CD4-positive, alpha-beta T cell treated with Interleukin-1 beta for 1 hour (primary cell): ENCODE measurements at places on chromosomes 3 and 15.

GRCh38 chr15:34789326-34789725 is 6.0 kb downstream of the ACTC1 start:
- no peak for DNase-seq

GRCh38 chr3:194373899-194374298 is 4.4 kb upstream of the LRRC15 start:
- DNase-seq, result no peak

DNA sequence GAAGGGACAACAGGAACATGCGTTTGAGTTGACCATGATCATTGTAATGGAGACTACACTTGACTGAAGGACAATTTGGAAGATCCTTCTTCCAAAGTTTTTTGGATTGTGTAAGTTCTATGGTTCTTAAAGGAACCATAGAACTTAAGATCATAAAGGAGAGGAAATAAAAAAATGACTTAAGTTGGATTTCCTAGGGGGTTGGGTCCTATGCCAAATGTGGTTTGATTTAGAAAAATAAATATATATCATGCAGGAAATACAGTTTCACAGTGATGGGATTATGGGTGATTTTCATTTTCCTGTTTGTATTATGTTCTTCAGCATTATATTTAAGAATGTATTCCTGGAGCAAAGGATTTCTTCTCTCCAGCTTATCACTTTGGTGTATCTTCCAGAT is 305.5 kb upstream of the DPH6 start:
- DNase-seq, result no peak

- no peak for DNase-seq
Measured at GRCh38 chr3:177106184-177106583, 91.1 kb downstream of the TBL1XR1 start.

GRCh38 chr3:14227856-14228255 is 49.2 kb downstream of the LSM3 start:
- DNase-seq, result no peak

- DNase-seq, result no peak
Measured at GRCh38 chr3:33149342-33149741, 35.5 kb downstream of the CRTAP start.

DNA sequence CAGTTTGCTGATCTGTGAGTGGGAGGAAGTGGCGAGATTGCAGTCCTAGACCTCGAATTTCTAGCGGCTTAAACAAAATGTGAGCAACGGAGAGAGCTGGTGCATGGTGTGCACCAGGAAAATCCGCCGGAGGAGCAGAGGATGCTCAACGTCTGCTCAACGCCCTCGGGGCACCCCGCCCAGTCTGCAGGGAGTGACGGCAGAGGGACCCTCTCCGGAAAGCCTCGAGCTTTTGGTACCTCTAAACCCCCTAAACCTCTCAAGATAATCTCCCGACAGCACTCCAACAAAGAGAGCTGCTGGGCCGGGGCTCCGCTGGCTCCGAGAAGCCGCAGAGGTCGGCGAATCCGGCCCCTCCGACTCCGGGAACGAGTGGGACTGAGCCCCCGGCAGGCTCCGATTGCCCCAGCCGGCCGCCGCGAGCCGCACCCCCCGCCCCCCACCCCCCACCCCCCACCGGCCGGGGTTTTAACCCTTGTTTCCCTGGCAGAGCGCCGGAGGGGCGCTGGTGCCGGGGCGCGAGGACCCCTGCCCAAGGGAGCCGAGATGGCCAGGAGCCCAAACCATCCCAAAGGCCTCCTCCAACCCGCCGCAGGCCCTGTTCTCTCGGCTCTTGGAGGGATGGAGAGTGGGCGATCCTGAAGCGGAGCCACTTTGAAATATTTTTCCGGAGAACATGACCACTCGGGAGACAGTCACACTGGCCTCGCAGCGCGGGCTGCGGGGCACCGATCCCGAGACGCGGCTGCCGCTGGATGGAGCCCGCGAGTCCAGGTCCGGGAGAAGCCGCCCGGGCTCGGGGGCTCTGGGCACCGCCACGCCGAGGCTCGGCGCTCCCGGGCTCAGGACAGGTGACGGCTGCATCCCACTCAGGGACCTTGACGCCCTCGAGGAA is 1.5 kb downstream of the MEGF11 start:
- DNase-seq, result peak; percentile 47

DNA sequence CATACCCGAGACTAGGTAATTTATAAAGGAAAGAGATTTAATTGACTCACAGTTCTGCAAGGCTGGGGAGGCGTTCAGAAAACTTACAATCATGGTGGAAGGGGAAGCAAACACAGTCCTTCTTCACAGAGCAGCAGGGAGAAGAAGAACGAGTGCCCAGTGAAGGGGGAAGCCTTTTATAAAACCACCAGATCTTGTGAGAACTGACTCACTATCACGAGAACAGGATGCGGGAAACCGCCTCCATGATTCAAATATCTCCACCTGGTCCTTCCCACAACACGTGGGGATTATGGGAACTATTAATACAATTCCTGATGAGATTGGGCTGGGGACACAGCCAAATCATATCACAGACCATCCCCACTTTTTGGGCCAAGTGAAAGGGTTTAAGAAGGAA is 58.8 kb upstream of the CTXND1 start:
- DNase-seq, result no peak

DNA sequence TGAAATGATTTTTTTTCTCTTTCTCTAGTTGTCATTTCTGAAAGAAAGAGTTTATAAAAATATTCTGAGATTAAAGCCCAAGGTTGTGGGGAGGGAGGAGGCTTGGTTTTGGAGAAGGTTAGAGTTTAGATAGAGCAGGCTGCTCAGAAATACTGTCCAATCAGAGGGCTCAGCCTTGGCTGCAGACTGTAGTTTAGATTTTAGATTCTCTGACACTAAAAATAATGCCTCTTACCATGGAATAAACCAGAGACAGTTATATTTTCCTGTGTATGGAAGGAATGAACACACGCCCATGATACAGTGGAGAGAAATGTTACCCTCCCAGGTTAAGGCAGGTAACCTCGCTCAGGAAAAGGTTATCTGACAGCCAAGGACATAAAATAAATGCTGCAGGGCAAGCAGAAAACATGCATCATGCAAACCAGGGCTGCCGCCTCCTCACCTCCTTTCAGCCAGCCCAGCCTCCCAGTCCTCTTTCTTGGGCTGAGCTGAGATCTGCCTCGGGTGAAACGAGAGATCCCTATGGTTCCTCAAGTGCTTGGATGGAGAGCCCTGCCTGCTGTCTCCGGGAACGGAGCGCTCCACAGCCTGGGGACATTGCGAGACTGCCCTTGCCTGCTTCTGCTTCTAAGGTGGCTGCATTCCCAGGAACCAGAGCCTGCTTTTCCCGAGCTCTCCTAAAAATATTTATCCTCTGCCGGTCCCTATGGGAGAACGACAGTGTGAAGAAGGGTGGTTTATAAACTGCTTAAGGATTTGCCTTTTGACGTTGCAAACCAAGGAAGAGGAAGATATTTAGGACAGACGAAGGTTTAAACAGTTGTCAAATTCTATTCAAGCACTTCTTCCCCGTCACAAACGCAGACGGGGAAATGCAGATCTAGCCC is 848 bp downstream of the NCEH1 start:
- DNase-seq, result no peak

DNA sequence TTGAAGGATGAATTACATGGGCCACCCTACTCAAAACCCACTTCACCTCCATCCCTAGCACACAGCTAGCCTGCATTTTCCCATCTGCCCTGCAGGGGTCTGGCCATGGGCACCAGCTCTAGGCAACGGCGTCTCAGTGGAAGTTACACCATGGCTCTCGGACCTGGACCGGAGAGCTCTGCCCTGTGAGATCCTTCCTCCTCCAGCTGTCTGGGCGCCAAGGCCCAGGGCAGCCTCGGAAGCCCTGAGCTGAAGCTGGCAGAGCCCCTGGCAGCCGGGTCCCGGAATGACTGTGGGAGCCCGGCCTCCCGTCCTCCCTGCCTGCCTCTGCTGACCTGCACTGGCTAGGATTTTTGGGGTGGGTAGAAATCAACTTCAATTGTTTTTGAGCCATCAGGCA is 98.9 kb downstream of the CHSY1 start:
- no peak for DNase-seq

DNA sequence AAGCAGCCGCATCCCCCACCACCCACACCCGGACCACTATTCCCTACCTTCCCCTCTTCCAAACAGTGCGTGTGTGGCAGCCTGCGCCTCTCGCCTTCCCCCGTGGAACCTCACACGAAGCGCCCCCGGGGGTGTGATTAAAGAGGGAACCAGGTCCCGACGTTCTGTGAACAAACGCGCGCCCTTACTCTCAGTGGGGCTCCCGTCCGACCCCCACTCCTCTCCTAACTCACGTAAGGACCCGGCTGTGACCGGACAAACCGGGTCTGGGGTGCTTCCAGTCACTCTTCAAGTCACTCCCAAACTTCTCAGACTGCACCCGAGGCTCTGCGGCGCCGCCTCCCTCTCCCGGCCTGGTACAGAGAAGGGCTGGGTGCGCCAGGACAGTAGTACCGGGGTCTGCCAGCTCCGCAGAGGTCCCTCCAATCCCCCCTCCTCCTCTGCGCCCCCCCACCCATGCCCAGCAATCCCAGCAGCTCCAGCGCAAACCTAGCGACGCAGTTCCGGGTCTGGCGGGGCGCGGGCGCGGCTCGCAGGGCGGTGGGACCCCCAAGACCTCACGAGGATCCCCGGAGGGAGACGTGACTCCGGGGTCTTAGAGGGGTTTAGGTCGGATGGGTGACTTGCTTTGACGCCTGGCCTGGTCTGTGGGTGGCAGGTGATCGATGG is 574 bp downstream of the DUOXA1 start:
- no peak for DNase-seq

DNA sequence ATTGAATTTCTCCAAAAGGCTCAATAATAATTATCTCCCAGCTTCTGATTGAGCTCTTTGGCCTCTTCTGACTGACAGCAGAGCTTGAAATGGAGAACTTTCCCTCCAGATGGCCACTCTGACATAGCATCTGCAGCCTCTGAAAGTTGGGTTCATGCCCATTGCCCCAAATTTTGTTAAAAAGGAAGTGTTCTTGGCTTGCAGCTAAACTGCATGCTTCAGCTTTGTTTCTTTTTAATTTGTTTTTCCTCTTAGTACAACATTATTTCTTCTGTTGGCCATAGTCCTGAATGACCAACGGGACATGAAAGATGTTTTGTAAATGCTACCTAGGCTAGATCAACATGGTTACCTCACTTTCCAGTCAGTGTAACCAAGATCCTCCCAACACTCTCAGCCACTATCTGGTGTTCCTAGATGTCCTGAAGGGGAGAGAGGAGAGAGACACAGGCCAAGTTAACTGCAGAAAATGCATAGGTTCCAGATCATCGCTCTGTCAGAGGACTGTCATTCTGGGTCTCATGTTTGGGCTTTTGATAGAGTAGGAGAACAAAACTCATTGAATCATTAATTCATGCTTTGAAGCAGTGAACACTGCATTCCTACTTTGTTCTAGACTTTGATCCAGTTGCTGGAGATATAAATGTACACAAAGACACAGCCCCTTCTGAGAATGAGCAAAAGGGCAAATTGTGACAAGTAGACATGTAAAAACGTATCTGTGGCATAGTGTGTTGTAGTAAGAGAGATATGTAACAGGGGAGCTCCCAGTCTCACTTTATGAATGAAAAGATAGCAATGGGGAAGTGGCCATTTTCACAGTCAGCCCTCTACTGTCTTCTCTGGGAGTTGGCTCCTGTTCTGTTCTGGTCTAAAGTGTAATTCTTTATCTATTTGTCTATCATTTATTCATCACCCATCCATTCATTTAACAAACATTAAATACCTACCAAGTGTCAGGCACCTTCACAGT is 156.2 kb downstream of the ZNF621 start:
- no peak for DNase-seq

DNA sequence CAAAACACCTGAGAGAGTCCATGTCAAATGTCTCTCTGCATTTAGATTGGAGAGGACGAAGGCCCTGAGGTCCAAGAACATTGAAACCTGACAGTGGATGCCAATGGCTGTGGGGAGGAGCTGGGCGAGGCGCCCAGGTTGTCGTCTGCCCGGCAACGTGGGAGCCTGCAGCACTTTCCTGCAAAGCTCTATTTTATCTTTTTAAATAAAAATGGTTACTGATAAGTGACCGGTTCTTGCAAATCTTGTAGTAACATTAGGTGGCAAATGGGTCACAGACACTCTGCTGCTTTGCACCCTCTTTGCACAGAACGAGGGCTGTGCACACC is 19.5 kb upstream of the FANCD2 start:
- DNase-seq, result no peak

DNA sequence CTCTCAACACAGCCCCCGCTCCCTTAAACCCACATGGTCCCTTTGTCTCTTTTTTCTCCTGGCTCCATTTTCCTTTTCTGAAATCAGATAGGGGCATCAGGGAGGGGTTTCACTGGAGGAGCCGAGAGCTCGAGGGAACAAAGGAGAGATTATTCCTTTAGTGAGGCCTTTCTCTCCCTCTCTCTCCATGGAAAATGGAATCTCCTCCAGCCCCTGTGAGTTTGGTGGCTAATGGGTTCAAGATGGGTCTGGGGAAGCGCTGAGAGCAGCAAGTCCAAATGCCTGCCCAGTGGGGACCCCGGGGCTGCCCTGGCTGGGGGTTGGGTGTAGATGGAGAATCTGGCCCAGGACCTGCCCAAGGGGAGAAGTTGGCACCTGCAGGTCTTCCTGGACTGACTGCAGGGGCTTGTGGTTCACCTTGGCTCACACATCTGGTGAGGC is 56.8 kb downstream of the ITGA11 start:
- no peak for DNase-seq

DNA sequence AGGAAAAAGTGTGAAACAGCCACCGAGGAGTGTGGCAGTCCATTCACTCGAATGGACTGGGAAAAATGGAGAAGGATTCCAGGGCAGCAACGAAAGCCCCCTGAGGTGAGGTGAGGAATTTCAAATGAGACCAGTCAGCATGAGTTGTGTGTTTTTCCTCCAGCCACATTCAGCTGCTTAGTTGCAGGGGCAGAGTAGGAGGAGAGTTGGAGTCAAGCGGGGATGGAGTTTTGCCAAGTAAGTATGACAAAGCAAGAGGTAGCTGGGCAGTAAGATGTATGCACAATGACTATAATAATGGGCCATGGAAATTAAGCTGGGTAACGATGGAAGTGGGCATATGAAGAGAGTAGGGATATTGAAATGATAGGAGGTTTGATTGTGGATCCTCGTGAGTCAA is 64.4 kb downstream of the CCDC54 start:
- no peak for DNase-seq

GRCh38 chr3:87044846-87045245 is 53.9 kb upstream of the VGLL3 start:
- no peak for DNase-seq

DNA sequence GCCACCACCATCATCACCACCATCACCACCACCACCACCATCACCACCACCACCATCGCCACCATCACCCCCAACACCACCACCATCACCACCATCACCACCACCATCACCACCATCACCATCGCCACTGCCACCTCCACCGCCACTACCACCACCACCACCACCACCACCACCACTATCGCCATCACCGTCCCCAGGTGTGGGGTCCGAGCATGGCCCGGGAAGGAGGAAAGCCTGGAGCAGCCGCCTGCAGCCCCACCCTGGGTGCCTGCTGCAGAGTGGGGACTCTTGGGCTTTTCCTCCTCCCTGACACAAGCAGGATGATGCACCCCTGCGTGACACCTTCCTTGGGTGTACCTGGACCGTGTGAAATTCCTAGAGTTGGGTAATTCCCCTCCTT is 43.9 kb downstream of the MUC4 start:
- DNase-seq, result no peak

- DNase-seq, result no peak
Measured at GRCh38 chr15:98443526-98443925, 204.8 kb upstream of the IGF1R start.
